CD4-positive, alpha-beta T cell treated with Interleukin-12 subunit alpha and Interleukin-12 subunit beta, for 1 hour (primary cell): ENCODE measurements at places on chromosomes 1 and 21.
A peak's percentile ranks its signal among the peaks of the same experiment; 100 is the strongest.

DNA sequence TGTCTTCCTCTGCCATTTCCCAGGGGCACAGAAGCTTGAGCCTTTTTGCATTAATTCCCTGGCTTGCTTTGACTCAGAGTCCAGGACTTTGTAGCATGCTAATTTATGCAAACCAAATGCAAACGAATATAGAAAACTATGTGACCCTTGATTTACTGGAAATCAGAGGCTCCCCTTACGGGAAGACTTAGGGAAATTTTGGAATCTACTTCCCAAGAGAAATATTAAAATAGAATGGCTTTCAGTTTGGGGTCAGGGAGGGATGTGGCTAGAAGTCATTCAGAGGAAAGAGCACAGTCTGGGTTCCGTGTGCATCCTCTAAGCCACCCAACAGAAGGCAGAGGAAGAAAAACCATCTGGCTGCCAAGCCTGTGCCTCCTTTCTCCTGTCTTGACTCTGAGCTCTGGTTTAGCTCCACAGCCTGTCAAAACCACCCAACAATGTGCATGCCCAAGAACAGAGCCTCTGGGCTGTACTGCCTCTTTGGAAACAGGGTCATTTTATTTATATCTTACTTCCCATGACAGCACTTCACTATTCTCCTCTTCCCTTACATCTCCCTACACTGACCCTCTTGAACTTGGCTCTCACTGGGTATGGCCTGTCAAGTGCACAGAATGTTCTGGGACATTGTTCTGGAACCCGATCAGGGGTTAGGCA lies 30.1 kb downstream of the ATF3 start:
- DNase-seq: no peak

- DNase-seq: peak; percentile 13
Measured at GRCh38 chr1:41282679-41283317, 40.7 kb upstream of the SCMH1 start.

GRCh38 chr1:7942214-7942921 lies 1.7 kb upstream of the TNFRSF9 start:
- DNase-seq: peak; percentile 51

DNA sequence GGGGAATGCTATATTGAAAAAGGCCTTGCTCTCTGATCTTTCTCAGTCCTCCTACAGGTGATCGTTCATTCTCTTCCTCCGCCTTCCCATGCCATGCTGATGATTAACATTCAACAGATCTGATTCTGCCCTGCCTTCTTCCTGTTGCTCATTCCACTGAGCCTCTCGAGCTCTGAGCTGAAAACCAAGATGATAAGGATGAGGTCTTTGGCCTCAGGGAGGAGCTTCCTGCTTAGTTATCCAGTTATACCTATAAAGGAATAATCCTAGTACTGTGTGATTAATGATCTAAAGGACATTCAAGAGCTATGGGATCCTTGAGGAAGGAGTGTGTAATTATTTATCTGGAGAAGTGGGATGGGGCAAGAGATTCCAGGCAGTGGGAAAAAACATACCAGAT lies 25.2 kb upstream of the MAP3K7CL start:
- DNase-seq: no peak

GRCh38 chr1:231660198-231660597 lies 33.6 kb downstream of the DISC1 start:
- DNase-seq: no peak

DNA sequence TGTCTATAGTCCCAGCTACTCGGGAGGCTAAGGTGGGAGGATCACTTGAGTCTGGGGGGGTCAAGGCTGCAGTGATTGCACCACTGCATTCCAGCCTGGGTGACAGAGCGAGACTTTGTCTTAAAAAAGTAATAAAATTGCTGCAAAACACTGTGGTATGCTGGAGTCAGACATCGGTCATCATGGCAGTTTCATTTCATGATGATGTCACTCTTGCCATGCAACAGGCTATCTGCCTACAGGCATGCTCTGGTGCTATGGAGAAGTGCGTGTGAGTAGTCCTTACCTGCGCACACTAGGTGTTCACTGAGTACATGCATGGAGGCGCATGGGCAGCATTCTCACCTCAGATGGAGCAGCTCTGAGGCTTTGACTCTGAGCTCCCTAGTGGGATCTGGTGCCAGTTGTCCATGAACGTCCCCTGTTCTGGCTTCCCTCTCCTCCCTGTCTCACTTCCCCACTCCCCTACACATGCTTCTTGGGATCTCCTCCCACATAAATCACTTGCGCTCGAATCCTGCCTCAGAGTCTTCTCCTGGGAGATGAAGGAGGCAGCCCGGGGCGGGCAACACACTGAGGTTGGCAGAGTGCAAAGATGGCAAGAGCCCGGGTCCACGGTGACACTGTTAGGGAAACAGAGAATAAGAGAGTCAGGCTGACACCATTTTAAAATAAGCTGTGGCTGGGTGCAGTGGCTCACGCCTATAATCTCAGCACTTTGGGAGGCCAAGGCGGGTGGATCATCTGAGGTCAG lies 10.4 kb upstream of the CELA3B start:
- no peak for DNase-seq

- DNase-seq: no peak
Measured at GRCh38 chr21:44486302-44486701, 31.0 kb downstream of the LRRC3 start.

GRCh38 chr1:92989936-92990583 lies 28.8 kb upstream of the DIPK1A start:
- DNase-seq: no peak

GRCh38 chr1:169483500-169483966 lies 2.2 kb downstream of the SLC19A2 start:
- no peak for DNase-seq

- DNase-seq: peak; percentile 29
Measured at GRCh38 chr1:26887125-26887524, 3.0 kb downstream of the GPN2 start.

- no peak for DNase-seq
Measured at GRCh38 chr1:13935336-13935735, 235.3 kb downstream of the PRDM2 start.

GRCh38 chr1:183106166-183106565 lies 79.9 kb upstream of the LAMC2 start:
- no peak for DNase-seq

DNA sequence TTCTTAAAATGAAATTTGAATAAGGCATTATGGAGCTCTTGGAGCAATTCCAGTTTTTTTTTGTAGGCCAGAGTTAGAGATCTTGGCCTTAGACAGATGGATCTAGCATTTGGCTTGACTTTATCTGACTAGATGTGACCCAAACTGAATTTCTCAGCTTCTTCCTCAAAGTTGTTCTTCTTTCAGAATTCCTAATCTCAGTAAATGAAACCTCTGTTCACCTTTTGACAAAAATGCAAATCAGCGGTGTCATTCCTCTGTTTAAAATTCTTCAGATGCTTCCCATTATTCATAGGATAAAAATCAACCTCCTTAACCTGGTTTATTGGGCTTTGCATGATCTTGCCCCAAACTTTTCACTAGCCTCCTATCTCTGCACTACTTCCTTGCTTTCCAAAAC lies 177.6 kb downstream of the RASAL2 start:
- DNase-seq: no peak

- DNase-seq: no peak
Measured at GRCh38 chr1:115373305-115373704, 35.3 kb upstream of the NGF start.

GRCh38 chr1:1521331-1521730 lies 9.4 kb downstream of the ATAD3A start:
- no peak for DNase-seq

DNA sequence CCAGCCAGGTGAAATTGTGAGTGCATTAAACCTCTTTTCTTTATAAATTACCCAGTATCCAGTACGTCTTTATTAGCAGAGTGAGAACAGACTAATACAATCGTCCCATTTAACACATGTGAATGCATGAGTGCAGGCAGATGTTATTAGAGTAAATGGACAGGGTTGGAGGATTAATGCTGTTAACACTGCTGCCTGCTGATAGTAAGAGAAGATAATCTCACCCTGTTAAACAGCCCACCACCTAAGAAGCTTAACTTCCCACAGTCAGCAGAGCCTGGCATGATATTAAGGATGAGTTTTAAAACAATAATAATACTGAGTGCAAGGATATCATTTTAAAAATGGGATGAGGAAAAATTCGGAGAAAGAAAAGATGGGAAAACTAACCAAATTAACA lies 181.4 kb upstream of the LHX8 start:
- no peak for DNase-seq

DNA sequence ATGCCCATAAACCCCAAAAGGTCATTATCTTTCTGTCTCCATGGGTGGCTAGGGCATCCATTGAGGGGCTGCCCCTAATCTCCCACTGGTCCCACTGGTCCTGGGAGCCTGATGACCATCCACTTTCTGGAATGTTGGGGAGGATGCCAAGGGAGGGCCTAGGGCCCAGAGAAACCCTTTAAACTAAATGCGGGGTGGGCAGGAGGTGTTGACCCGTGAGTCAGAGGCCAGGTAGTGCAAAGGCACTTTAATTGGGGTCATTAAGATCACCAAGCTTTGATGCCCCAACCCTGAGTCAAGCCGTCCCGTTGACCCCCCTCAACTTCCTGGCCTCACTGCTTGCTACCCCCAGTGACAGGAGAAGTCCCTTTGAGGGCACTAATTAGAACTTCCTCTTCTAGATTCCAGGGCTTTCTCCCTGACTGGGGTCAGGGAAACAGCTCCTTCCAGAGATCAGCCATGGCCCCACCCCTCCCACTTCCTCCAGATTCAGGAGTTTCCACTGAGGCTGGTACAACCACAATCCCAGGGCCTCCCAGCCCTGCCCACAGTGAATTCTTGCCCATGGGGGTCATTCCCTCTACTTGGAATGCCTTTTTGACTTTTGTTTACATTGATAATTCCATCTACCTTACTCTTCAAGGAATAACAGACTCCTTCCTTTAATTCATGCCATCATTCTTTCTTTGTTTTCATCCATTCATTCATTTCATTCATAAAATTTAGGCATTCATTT lies 15.5 kb upstream of the SERINC2 start:
- no peak for DNase-seq

DNA sequence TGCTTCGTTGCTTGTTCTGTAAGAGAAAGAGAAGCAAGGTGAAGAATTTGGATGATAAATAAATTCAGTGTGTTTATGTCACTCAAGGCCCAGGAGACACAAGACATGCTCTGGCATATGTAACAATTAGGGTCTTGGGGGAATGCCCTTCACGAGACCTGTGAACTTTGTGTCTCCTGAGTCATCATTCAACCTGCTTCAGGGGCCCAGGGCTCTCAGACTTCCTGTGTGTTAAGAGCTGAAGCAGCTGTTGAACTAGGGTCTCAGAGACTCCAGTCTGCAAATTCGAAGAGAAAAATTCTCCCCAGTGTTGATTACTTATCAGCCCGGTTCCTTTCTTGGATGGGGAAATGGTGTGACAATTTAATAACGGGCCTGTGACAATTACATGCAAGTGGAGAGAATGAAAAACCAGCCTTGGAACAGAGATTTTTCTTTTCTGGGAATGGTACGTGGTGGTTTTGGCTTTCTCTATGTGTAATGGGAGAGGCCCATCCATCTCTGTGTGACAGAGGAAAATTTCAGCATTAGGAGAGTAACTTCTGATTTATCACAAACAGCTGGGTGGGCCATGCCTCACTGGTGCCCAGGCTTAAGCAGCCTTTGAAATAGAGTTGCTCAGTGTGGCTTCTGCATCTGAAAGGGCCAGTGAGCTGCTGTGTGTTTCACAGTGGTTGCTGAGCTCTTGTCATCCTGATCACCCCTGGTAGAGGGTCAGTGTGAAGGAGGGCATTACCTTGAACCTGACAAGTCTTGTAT lies 22.4 kb downstream of the HUNK start:
- no peak for DNase-seq

- no peak for DNase-seq
Measured at GRCh38 chr1:90505806-90506205, 211.3 kb downstream of the BARHL2 start.

DNA sequence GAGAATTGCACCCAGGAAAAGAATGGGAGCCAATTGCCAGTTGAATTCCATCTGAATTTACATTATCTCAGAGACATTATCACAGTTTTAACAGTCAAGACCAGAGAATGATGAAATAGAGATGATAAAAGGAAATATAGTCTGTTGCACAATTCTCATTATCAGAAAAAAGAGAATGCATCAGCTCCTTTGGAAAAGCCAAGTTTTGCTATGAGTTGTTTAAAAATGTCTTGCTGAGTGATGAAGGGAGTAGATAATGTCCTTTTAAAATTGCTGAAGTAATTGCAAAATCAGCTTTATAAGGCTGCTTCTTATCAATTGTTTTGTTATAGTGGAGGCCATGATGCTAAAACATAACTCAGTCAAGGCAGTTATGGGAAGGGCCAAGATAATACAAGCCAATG lies 37.9 kb upstream of the EEIG2 start:
- no peak for DNase-seq

DNA sequence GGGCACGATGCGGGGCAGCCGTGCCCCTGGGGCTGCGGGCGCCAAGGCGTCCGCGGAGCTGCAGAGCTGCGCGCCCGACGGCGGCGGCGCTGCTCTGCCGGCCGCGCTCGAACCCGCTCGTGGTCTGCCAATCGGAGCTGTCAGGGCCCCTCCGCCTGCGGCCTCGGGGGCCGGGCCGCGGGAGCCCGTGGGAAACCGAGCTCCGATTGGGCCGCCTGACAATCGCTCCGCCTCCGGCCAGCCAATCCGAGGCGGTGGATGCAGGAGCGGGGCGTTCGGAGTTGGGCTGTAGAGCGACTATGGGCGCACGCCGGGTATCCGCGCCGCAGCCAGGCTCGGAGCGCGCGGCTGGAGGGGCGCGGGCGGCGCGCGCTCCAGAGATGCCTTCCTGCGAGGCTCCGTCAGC lies 100.5 kb upstream of the SOD1 start:
- peak; percentile 91 for DNase-seq

- no peak for DNase-seq
Measured at GRCh38 chr1:25863486-25864262, 4.4 kb upstream of the AUNIP start.

GRCh38 chr1:17078991-17079868 lies 25.4 kb upstream of the SDHB start:
- DNase-seq: no peak

GRCh38 chr1:220301630-220302029 lies 29.4 kb upstream of the RAB3GAP2 start:
- DNase-seq: no peak

- no peak for DNase-seq
Measured at GRCh38 chr1:71222668-71223067, 141.8 kb upstream of the ZRANB2 start.
